ENCODE measurements at places on chromosomes 4 and X. TPM values are rescaled to one million over a fixed set of nuclear protein-coding genes. Genes with fewer than 3 reads are reported as not detected.

HMX1 gene
- total RNA-seq = not detected

SLITRK2 gene
- not detected for total RNA-seq

GPR173 gene
- total RNA-seq = 0.10 TPM

CT45A2 gene
- not detected for total RNA-seq

PDGFC gene
- not detected for total RNA-seq

TIMP1 gene
- total RNA-seq = 6.7 TPM

REELD1 gene
- 2.6 TPM for total RNA-seq

MAP3K15 gene
- total RNA-seq = 0.11 TPM

DNA sequence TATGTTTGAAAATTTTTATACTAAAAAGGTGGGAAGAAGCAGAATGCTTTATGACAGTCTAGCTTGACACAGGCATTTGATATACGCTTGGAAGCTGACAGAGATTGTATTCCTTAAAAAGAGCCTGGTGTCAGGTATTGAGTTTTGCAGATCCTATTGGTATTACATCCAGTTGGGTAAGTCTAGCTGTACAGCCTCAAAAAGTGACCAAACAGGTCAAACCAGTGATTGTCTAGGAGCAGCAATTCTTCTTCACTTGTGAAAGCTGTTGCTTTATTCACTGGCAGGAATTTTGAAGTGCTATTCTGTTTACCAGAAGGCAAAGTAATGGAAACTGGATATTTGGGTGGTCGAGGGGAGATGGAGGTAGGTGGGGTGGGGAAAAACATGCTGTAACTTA is 77.5 kb downstream of the UCHL1 start:
- H3K4me1 ChIP-seq = no peaks in the 10 kb centered on the region
- peaks cover 7% of the 10 kb centered on the region for H3K27me3 ChIP-seq
- no peaks in the 10 kb centered on the region for H3K36me3 ChIP-seq
- H3K27ac ChIP-seq = no peak overlapping the region
- no peak overlapping the region for H3K4me3 ChIP-seq

DNA sequence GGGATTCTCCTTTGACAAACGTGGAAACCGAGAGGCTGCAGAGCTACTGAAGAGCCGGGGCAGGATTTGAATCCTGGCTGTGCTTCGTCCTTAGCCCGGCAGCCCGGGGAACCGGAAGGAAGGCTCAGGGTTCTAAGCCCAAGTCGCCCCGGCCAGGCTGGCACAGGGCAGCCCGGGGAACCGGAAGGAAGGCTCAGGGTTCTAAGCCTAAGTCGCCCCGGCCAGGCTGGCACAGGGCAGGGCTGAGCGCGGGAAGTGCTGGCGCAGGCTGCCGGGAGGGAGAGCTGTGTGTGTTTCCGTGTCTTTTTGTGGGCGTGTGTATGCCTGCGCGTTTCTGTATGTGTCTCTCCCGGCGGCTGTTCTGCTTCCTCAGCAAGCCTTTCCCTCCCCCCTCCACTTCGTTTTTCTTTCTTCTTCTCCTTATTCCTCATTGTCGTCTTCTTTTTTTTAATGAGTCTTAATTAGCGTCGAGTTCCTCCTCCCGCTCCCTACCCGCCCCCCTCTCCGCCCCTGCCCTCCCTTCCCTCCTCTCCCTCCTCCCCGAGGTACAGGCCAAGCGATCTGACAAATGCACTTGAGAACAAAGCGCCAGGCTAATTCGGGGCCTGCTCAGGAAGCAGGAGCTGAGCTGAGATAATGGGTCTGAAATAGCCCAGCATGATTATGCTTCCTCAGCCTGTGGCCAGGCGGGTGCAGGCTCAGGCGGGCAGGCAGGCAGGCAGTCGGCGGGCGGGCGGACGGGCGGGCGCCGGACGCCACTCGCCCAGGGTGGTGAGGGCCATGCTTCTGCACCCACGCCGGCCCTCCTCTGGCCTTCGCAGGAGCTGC is 65.9 kb downstream of the EFNB1 start:
- H3K27ac ChIP-seq = no peak overlapping the region
- no peaks in the 10 kb centered on the region for H3K36me3 ChIP-seq
- no peaks in the 10 kb centered on the region for H3K27me3 ChIP-seq
- no peak for DNase-seq
- peak overlapping the region; percentile 69 for H3K4me3 ChIP-seq
- H3K4me1 ChIP-seq = no peaks in the 10 kb centered on the region

DNA sequence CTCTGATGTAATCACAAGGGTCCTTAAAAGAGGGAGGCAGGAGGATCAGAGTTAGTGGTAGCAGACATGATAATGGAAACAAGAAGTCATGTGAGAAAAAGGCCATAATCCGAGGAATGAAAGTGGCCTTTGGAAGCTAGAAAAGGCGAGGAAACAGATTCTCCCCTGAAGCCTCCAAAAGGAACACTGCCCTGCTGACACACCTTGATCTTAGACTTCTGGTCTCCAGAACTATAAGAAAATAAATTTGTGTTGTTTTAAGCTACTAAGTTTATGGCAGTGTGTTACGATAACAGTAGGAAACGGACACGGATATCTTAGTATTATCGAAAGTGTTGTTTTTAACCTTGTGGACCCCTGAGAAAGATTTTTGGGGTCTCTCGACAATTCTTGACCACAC is 24.4 kb downstream of the CLCN3 start:
- DNase-seq = no peak
- H3K4me3 ChIP-seq = no peak overlapping the region
- no peaks in the 10 kb centered on the region for H3K4me1 ChIP-seq

- no peaks in the 10 kb centered on the region for H3K27me3 ChIP-seq
- peak overlapping the region; percentile 98 for H3K27ac ChIP-seq
- peak overlapping the region; percentile 97 for H3K4me3 ChIP-seq
- peaks cover 52% of the 10 kb centered on the region for H3K36me3 ChIP-seq
Observed at GRCh38 chr4:153466949-153467896, 1.1 kb downstream of the TMEM131L start.

GRCh38 chr4:137674066-137674465 is 141.8 kb upstream of the PCDH18 start:
- no peak overlapping the region for H3K27ac ChIP-seq
- no peaks in the 10 kb centered on the region for H3K4me1 ChIP-seq
- no peaks in the 10 kb centered on the region for H3K36me3 ChIP-seq
- H3K4me3 ChIP-seq = no peak overlapping the region

DNA sequence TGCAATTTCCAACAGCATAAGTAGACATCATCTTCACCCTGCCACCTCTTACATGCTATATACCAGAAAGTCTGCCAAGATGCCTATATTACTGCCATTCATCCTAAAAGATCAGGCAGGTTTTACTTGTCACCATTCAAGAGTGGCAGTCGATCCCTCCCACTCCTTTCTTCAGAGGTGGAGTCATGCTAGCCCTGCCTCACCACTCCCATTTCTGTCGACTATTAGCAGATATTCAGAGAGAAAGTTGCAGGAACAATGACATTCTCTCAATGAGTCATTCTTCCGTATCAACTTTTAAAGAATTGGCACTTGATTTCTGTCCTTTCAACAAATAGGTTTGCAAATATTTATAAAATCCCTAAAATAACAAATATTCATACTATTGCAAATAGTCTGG is 1060.1 kb downstream of the ADGRL3 start:
- H3K4me3 ChIP-seq = no peak overlapping the region
- H3K27ac ChIP-seq = no peak overlapping the region
- no peaks in the 10 kb centered on the region for H3K27me3 ChIP-seq
- no peak for DNase-seq

DNA sequence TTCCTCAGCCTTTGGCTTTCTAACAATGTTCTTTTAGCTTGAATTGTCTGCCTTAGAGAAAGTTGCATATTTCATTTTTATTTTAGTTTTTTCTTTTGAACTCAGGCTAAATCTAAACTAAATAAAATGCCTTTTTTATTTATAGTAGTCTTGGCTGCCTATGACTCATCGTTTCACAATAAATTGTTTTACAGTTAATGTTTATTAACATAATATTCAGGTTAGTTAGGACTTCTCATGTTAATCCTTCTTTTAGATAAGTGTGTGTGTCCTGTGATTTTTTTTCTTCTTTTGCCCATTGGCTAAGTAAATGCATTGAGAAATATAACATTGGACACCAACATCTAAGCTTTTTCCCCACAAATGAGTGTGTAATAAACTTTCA is 1.6 kb downstream of the RP2 start:
- no peak for DNase-seq
- no peaks in the 10 kb centered on the region for H3K27me3 ChIP-seq
- peaks cover 37% of the 10 kb centered on the region for H3K4me1 ChIP-seq
- peak overlapping the region; percentile 94 for H3K27ac ChIP-seq

- DNase-seq = no peak
- peaks cover 2% of the 10 kb centered on the region for H3K27me3 ChIP-seq
- H3K4me3 ChIP-seq = no peak overlapping the region
- H3K4me1 ChIP-seq = no peaks in the 10 kb centered on the region
Observed at GRCh38 chr4:40484346-40485090, 145.1 kb downstream of the RBM47 start.

DNA sequence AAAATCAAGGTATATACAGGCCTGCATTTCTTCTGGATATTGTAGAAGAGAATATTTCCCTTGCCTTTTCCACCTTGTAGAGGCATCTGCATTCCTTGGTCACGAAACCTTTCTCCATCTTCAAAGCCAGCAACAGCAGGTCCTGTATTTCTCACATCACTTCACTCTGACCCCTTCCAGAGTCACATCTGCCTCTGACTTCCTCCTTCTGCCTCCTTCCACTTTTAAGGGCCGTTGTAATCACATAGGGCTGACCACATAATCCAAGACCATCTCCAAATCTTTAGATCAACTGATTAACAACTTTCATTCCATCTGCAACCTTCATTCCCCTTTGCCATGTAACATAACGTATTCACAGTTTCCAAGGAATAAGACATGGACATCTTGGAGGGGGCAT is 38.3 kb upstream of the NDP start:
- DNase-seq = no peak
- no peaks in the 10 kb centered on the region for H3K36me3 ChIP-seq
- H3K27ac ChIP-seq = no peak overlapping the region
- H3K4me1 ChIP-seq = peaks cover 7% of the 10 kb centered on the region
- no peak overlapping the region for H3K4me3 ChIP-seq
- H3K27me3 ChIP-seq = no peaks in the 10 kb centered on the region

DNA sequence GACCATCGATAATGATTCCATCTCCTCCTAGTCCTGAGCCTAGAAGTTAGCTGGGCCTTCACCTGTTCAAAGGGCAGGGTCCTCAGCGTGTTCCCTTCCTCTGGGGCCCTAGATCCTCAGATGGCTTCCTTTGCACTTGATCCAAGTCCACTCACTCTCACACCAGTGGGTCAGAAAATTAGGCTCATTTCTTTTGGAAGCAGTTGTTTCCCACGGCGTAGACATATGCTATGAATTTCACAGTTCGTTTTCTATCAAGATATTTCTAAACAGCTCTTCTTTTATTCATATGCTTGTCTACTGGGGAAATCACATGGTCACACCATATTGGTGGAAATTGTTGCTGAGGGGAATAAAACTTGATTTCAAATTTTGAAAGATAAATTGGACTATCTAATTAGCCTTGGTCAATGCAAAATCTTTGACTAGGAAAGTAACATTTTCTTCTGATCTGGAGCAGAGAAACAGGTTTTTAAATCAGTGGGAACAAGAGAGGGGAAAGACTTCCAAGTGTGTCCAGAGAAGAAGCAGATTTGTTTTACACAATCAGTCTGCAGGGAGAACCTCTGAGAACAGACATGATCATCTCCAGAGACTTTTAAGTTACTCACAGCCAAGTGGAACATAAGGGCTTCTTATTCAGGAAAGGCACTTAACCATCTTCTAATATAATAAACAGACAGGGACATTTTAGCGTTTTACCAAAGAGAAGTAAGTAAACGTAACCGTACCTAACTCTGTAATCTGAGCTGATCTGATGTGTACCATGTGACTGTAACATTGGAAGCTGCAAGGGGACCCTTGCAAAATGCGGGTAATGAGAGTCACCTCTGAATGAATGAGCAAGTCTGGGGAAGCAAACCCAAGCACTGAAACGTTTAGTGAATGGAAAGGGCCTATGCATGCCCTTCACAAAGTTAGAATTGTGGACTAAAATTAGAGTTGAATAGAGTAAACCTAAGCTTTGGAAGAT is 455.7 kb upstream of the FAT1 start:
- H3K27me3 ChIP-seq = no peaks in the 10 kb centered on the region
- H3K36me3 ChIP-seq = no peaks in the 10 kb centered on the region
- H3K4me1 ChIP-seq = no peaks in the 10 kb centered on the region

DNA sequence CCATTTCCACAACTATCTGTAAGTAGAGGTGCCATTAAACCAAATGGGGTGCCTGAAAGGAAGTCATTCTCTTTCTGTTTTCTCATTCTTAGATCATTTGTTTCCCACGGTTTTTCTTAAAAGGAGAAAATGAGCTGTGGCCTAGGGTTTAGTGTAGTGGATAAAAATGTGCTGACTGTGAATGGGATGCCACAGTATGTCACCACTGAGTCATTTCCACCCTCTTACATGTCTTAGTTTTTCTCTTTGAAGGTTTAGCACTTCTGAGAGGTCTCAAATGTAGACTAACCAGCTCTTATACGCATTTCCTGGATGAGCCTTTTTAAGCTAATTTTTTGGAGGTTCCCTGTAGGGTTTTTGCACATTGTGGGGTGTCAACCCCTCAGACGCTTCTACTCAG is 244.5 kb upstream of the SPANXN1 start:
- no peaks in the 10 kb centered on the region for H3K27me3 ChIP-seq
- DNase-seq = no peak
- H3K4me1 ChIP-seq = no peaks in the 10 kb centered on the region

GRCh38 chr4:108113229-108113628 is 55.5 kb downstream of the LEF1 start:
- H3K4me3 ChIP-seq = no peak overlapping the region
- peaks cover 36% of the 10 kb centered on the region for H3K4me1 ChIP-seq
- H3K27me3 ChIP-seq = peaks cover 5% of the 10 kb centered on the region
- no peaks in the 10 kb centered on the region for H3K36me3 ChIP-seq
- no peak overlapping the region for H3K27ac ChIP-seq

DNA sequence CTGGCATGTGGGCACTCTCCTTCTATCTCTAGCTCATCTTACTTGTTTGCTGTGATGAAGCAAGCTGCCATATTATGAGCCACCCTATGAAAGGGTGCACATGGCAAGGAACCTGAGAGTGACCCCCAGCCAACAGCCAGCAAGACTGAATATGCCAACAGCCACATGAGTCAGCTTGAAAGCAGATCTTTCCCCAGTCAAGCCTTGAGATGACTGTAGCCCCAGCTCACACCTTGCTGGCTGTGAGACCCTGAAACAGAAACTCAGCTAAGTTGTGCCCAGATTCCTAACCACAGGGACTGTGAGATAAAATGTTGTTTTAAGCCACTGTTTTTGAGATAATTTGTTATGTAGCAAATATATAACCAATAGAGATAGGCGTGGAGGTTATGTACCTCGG is 36.2 kb downstream of the KDM5C start:
- no peaks in the 10 kb centered on the region for H3K4me1 ChIP-seq
- no peaks in the 10 kb centered on the region for H3K27me3 ChIP-seq
- DNase-seq = no peak
- no peak overlapping the region for H3K4me3 ChIP-seq

- no peaks in the 10 kb centered on the region for H3K27me3 ChIP-seq
- no peak overlapping the region for H3K27ac ChIP-seq
- no peak for DNase-seq
- H3K4me1 ChIP-seq = no peaks in the 10 kb centered on the region
- H3K4me3 ChIP-seq = no peak overlapping the region
- H3K36me3 ChIP-seq = no peaks in the 10 kb centered on the region
Observed at GRCh38 chr4:23278845-23279244, 586.1 kb downstream of the GBA3 start.

All from activated B cell treated with CpG ODN at 0.5 μM for 24 hours (primary cell).